ENCODE measurements at places on chromosomes 4 and X. TPM values are rescaled to one million over a fixed set of nuclear protein-coding genes. Genes with fewer than 3 reads are reported as not detected.

The DIPK2B gene
- total RNA-seq: not detected

The WFS1 gene
- 13.6 TPM for total RNA-seq

The PCDH7 gene
- total RNA-seq: 0.11 TPM

The ADH1A gene
- total RNA-seq: not detected

The NDNF gene
- not detected for total RNA-seq

The ARHGAP10 gene
- 14.0 TPM for total RNA-seq

The CT45A10 gene
- total RNA-seq: not detected

The BCAP31 gene
- total RNA-seq: 350 TPM

The POU3F4 gene
- total RNA-seq: not detected

The WDFY3 gene
- total RNA-seq: 9.6 TPM

The AMOT gene
- total RNA-seq: 0.01 TPM

The GRXCR1 gene
- total RNA-seq: not detected

The HS6ST2 gene
- 0.03 TPM for total RNA-seq

The FGD1 gene
- total RNA-seq: 7.7 TPM

The OCIAD2 gene
- 104 TPM for total RNA-seq

The PJA1 gene
- 14.2 TPM for total RNA-seq

The ASB9 gene
- 21.4 TPM for total RNA-seq

The EDA2R gene
- 13.5 TPM for total RNA-seq

The ADGRL3 gene
- total RNA-seq: 0.02 TPM

The SH3BP2 gene
- total RNA-seq: 6.1 TPM

The HSFX2 gene
- total RNA-seq: 0.29 TPM

The TEX13B gene
- not detected for total RNA-seq

The HAUS3 gene
- 6.6 TPM for total RNA-seq

The RHOXF2 gene
- total RNA-seq: not detected

The TMPRSS11F gene
- total RNA-seq: not detected

The KDR gene
- 0.10 TPM for total RNA-seq

The RBM46 gene
- not detected for total RNA-seq

The ARHGEF6 gene
- 0.18 TPM for total RNA-seq

The TKTL2 gene
- total RNA-seq: not detected

The DGAT2L6 gene
- total RNA-seq: not detected

The GPR173 gene
- total RNA-seq: not detected

The IL1RAPL1 gene
- not detected for total RNA-seq

The TRAM1L1 gene
- 0.40 TPM for total RNA-seq

The HSFX1 gene
- total RNA-seq: 0.27 TPM

The DAPP1 gene
- not detected for total RNA-seq

The ODAM gene
- total RNA-seq: not detected

The USP26 gene
- total RNA-seq: not detected

The NSG1 gene
- 7.2 TPM for total RNA-seq

The DCLK2 gene
- total RNA-seq: 9.9 TPM

The PLK4 gene
- total RNA-seq: 11.0 TPM

The C4orf54 gene
- not detected for total RNA-seq

The CXorf65 gene
- total RNA-seq: not detected

The C4orf50 gene
- total RNA-seq: not detected

The OTUD5 gene
- total RNA-seq: 59.5 TPM

The PABPC1L2B gene
- not detected for total RNA-seq

The MAGEC2 gene
- not detected for total RNA-seq

Measured in A549 treated with GW870086 at 1 μM for 4 hours (cell line).